ENCODE measurements at places on chromosomes 6 and 20.

GRCh38 chr6:71745525-71745924 lies 140.8 kb upstream of the RIMS1 start:
- DNase-seq, result no peak

- peak; percentile 64 for DNase-seq
These were observed 84.3 kb upstream of the TAB2 start for GRCh38 chr6:149233056-149233715.

GRCh38 chr6:3471711-3472110 lies 14.9 kb upstream of the SLC22A23 start:
- no peak for DNase-seq

GRCh38 chr6:7960141-7960540 lies 49.6 kb upstream of the TXNDC5 start:
- no peak for DNase-seq

DNA sequence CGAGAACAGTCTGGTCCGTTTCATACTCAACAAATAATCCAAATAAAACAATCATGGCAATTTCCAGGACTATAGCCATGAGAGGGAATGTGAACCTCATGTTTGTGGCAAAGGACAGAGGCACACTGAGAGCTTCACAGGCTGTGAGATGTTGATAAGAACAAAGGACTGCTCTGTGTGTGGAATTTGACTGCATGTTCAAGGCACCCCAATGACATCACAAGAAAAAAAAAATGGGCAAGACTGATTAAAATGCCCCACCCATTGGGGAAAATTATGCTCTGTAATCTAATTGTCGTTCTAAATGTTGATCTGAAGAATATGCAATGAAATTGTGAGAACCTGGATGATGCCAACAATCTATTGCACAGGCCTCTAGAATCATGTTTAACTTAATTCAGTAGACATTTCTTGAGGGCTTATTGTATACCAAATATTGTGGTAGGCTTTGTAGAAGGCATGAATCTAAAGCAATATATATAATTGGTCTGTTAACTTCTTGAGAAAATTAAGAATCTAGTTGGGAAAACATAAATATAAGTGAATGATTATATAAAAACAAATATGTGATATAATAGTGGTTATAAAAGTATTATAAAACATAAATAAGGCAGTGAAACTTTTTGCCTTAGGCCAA lies at the start of gene RHAG:
Gene RHAG (minus strand): TSS at position 127 of the 637 bp plus-strand sequence. CDS start 27 bp downstream, at position 100.
- no peak for DNase-seq

GRCh38 chr20:58515233-58516212 lies at the start of gene APCDD1L:
Gene APCDD1L, minus strand, starts transcription at chr20:58515399. Its CDS starts 692 bp downstream, at chr20:58514707.
- no peak for DNase-seq

DNA sequence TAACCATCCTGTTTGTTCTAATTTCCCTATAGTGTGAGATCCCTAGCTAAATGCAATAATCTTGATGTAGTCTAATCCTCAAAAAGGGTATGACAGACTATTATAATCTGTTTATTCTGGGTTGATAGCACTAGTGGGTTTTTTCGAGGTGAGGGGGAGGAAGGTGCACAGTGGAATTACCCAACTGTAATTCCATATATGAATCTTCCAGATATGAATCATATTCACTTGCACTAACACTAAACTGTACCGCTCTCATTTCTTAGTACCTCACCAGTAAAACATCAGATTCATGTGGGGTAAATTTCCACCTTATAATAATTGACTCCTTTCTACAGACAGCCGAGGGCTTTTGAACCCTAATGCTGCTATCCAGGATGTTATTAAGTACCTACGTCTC lies 16.5 kb downstream of the NCOA7 start:
- peak; percentile 41 for DNase-seq

GRCh38 chr6:44668976-44669934 lies 281.7 kb downstream of the CDC5L start:
- DNase-seq, result no peak

- DNase-seq, result no peak
These were observed 11.6 kb upstream of the PLG start for GRCh38 chr6:160690458-160690857.
